ENCODE measurements at places on chromosomes 13 and 19. TPM values are rescaled to one million over a fixed set of nuclear protein-coding genes. Genes with fewer than 3 reads are reported as not detected.

Gene FBL
- 203 TPM for polyA plus RNA-seq

Gene SMIM24
- polyA plus RNA-seq: 1.2 TPM

Gene CEACAM1
- 3.1 TPM for polyA plus RNA-seq

Gene ZNF675
- polyA plus RNA-seq: 29.9 TPM

Gene ZNF99
- polyA plus RNA-seq: 0.37 TPM

Gene C19orf18
- not detected for polyA plus RNA-seq

Gene TEX29
- polyA plus RNA-seq: not detected

Gene FFAR2
- not detected for polyA plus RNA-seq

Gene PSMC4
- polyA plus RNA-seq: 80.7 TPM

Gene ZNF208
- 5.0 TPM for polyA plus RNA-seq

Gene MTUS2
- polyA plus RNA-seq: not detected

Gene POU4F1
- polyA plus RNA-seq: not detected

Gene ZNF284
- polyA plus RNA-seq: 1.1 TPM

Gene GSX1
- polyA plus RNA-seq: not detected

Gene VSIG10L
- 1.2 TPM for polyA plus RNA-seq

Gene TUBB4A
- polyA plus RNA-seq: 0.89 TPM

Gene PSG2
- not detected for polyA plus RNA-seq

Gene CGB5
- polyA plus RNA-seq: not detected

Gene ERICH6B
- not detected for polyA plus RNA-seq

Gene WDR88
- 0.65 TPM for polyA plus RNA-seq

Gene ABHD17A
- 75.7 TPM for polyA plus RNA-seq

Gene CD33
- polyA plus RNA-seq: not detected
